Immature natural killer cell (primary cell): ENCODE measurements at places on chromosomes 1 and 21. TPM values are rescaled to one million over a fixed set of nuclear protein-coding genes. Genes with fewer than 3 reads are reported as not detected.

DNA sequence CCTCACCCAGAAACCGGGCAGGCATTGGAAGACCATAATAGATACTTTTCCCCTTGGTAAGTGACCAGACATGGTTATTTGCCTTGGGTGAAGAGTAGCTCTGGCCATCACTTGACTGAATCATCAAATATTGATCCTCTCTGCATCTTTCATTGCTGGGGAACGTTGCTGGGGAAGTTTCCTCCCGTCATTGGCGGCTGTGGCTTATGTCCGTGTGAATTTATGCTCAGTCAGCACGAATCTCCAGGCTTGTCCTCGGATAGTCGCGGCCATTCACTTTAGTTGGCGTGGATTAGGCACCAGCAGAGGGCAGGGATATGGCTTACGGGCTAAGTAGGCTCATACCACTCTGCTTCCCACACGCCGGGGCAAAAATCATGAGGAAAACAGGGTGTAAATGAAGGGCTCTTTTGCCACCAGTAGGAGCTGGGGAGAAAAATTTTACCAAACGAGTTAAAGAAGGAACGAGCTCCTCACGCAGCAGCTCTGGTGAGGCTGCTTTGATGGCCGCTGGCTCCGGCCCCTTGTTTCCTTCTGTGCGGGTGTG is 473.4 kb downstream of the CAMTA1 start:
- no peak for DNase-seq
- no peaks in the 10 kb centered on the region for H3K4me1 ChIP-seq
- H3K27ac ChIP-seq: no peak overlapping the region
- H3K36me3 ChIP-seq: no peaks in the 10 kb centered on the region

GRCh38 chr1:34406833-34407539 is 230.3 kb downstream of the C1orf94 start:
- H3K4me3 ChIP-seq: no peak overlapping the region
- no peaks in the 10 kb centered on the region for H3K36me3 ChIP-seq
- H3K27me3 ChIP-seq: peaks cover 5% of the 10 kb centered on the region
- no peak for DNase-seq
- H3K4me1 ChIP-seq: no peaks in the 10 kb centered on the region

DNA sequence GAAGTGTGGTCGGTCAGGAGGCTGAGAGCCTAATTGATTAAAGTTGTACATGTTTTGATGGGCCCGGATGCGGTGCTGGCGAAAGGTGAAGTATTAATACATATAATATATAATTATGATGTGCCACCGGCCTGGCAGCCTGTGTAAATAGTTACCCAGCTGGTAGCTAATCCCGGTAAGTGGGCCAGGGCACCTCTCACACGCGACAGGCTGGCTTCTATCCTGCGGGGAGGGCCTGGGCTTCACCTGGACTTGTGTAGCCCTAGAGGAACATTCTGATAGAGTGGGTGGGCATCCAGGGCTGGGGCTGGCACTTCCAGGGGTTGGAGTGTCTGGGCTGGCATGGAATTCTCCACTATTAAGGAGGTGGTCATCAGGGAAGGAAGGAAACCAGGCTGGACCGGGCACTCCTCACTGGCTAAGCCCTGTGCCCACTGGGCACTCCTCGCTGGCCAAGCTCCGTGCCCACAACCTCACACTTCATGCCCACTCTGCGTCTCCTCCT is 48.3 kb downstream of the IGSF21 start:
- H3K4me3 ChIP-seq: no peak overlapping the region
- H3K4me1 ChIP-seq: no peaks in the 10 kb centered on the region
- no peaks in the 10 kb centered on the region for H3K27me3 ChIP-seq
- no peak overlapping the region for H3K27ac ChIP-seq

- peaks cover 7% of the 10 kb centered on the region for H3K4me1 ChIP-seq
- DNase-seq: no peak
- no peak overlapping the region for H3K27ac ChIP-seq
- no peak overlapping the region for H3K4me3 ChIP-seq
- no peaks in the 10 kb centered on the region for H3K36me3 ChIP-seq
- peaks cover 6% of the 10 kb centered on the region for H3K27me3 ChIP-seq
Measured at GRCh38 chr1:234874291-234875288, 254.0 kb downstream of the TOMM20 start.

DNA sequence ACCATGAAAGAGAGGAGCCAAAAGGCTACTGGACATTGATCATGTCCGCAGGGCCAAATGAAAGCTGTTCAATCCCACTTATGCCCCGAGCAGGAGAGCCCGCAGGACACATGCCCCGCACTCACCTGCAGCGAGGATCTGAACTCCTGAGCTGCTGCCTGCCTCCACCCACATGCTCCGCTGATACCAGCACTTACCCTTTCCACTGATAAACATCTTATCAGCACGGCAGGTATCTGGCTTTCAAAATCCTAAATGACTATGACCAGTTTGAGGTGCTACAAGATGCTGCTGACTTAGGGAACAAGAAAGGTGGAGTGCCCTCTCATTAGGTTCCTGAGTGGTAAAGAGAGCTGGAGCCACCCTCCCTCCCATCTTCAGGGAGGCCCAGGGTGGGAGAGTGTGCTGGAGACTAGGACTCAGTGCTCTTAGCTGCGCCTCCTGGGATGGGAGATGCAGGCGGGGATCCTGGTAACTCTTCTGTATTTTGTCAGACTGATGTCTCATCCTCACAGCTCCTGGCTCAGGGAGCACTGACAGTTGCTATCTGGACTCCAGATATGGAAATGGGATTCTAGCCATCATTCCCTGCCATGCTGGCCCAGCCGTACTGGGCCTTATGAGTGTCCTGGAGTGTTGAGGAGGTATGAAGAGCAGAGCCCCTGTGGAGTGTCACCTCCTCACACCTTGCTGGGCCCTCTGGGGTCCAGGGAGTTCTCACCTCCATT is 86.4 kb upstream of the F3 start:
- DNase-seq: no peak
- no peaks in the 10 kb centered on the region for H3K4me1 ChIP-seq
- H3K36me3 ChIP-seq: no peaks in the 10 kb centered on the region
- no peaks in the 10 kb centered on the region for H3K27me3 ChIP-seq

- no peak overlapping the region for H3K4me3 ChIP-seq
- DNase-seq: no peak
- no peaks in the 10 kb centered on the region for H3K36me3 ChIP-seq
Measured at GRCh38 chr1:111903148-111903870, 86.2 kb downstream of the KCND3 start.

GRCh38 chr1:83773059-83773458 is 225.9 kb downstream of the TTLL7 start:
- no peaks in the 10 kb centered on the region for H3K36me3 ChIP-seq
- H3K27ac ChIP-seq: no peak overlapping the region
- no peak overlapping the region for H3K4me3 ChIP-seq
- no peak for DNase-seq
- peaks cover 4% of the 10 kb centered on the region for H3K27me3 ChIP-seq
- no peaks in the 10 kb centered on the region for H3K4me1 ChIP-seq

- peak; percentile 71 for DNase-seq
- no peaks in the 10 kb centered on the region for H3K4me1 ChIP-seq
- H3K27ac ChIP-seq: no peak overlapping the region
- no peak overlapping the region for H3K4me3 ChIP-seq
- no peaks in the 10 kb centered on the region for H3K27me3 ChIP-seq
Measured at GRCh38 chr1:25810341-25811299, 9.1 kb upstream of the MTFR1L start.

DNA sequence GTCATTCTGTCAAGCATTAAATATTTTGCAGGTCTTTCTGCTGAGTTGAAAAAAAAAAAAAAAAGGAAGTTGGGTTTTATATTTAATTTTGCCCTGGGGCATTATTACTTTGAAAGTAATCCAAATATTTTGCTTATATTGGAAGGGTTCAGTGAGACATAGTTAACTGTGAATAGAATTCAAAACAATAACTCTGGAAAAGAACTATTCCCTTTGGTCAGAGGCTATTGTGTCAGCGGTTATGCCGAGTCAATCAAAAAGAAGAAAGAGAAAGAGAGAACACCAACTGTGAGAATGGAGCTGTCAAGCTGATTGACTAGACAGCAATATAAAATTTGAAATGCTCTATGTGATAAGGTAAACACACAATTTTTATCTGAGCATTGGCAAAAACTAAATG is 761.7 kb downstream of the ADGRL2 start:
- H3K36me3 ChIP-seq: no peaks in the 10 kb centered on the region
- no peak for DNase-seq
- no peak overlapping the region for H3K27ac ChIP-seq

DNA sequence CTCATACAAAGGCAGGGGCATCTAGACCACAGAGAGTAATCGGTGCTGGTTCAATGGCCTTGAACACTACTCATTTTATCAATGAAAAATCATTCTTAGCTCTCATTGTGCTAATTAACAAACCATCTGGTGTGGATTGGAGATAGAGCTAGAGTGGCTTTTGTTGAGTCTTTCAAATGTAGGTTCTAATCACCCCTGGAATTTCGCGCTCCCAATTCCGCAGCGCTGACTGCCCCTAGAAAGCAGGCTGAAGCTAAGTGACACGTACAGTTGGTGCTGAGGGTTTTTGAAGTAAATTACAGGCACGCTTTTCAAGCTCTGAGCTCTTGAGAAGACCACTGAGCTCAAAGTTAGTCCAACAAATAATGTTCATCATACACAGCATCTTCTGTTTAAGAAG is 31.2 kb upstream of the CA6 start:
- no peak overlapping the region for H3K4me3 ChIP-seq
- H3K27ac ChIP-seq: no peak overlapping the region
- DNase-seq: no peak

- DNase-seq: no peak
- no peaks in the 10 kb centered on the region for H3K4me1 ChIP-seq
- H3K4me3 ChIP-seq: no peak overlapping the region
- no peaks in the 10 kb centered on the region for H3K27me3 ChIP-seq
- H3K36me3 ChIP-seq: no peaks in the 10 kb centered on the region
Measured at GRCh38 chr1:190578017-190578416, 100.4 kb upstream of the BRINP3 start.

GRCh38 chr1:207811920-207812720 is 60.3 kb downstream of the CD46 start:
- no peak for DNase-seq
- peaks cover 13% of the 10 kb centered on the region for H3K36me3 ChIP-seq
- H3K4me1 ChIP-seq: peaks cover 21% of the 10 kb centered on the region
- no peak overlapping the region for H3K4me3 ChIP-seq

DNA sequence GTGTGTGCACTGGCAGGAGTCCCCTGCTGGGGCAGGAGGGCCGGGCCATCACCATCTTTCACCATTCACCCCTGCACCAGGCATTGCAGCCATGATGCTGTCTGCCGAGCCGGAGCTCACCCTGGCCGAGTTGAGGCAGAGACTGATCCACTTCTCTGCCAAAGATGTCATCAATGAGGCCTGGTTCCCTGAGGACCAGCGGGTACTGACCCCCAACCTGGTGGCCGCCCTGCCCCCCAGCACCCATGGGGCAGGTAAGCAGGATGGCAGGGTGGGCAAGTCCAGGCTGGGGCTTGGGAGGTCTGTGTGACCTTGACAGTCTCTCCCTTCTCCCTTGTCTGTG is 18.6 kb downstream of the PCSK9 start:
- DNase-seq: no peak
- no peaks in the 10 kb centered on the region for H3K36me3 ChIP-seq
- H3K27ac ChIP-seq: no peak overlapping the region
- no peaks in the 10 kb centered on the region for H3K4me1 ChIP-seq
- no peak overlapping the region for H3K4me3 ChIP-seq

GJA9 gene
- not detected for polyA plus RNA-seq

HAX1 gene
- 139 TPM for polyA plus RNA-seq

SPRR5 gene
- polyA plus RNA-seq: not detected

HCN3 gene
- not detected for polyA plus RNA-seq

FAM131C gene
- polyA plus RNA-seq: not detected

WDR64 gene
- not detected for polyA plus RNA-seq
